ENCODE measurements at places on chromosomes 12 and 14.

GRCh38 chr12:97760601-97761000 is 298.0 kb downstream of the RMST start:
- no peak for DNase-seq

DNA sequence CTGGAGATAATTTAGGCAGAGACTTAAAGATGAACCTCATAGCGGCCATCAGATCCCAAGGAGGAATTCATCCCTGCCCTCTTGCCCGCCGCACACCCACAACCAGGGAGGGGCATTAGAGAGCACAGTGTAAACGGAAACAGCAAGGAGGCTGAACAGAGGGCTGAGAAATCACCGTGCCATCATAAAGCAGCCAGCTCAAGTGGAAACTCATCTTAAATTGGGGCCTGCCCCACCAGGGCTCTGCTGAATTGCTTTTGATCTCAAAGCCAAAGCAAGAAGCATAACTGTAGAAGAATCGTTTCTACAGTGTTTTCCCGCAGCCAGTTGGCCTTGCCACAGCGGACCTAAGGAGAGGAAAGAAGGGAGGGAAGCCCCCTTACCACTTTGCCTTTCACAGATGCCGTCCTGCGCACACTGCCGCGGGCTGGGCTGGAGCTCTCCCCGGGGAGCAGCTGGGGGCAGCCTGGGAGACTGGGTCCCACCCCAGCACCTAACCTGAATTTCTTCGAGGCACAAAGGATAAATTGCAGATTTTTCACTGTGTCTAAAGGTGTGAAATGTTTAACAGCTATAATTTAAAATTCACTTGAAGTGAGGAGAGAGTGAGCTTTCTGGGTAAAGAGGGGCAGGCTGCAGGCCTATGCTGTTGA is 51.8 kb upstream of the MMP17 start:
- no peak for DNase-seq

DNA sequence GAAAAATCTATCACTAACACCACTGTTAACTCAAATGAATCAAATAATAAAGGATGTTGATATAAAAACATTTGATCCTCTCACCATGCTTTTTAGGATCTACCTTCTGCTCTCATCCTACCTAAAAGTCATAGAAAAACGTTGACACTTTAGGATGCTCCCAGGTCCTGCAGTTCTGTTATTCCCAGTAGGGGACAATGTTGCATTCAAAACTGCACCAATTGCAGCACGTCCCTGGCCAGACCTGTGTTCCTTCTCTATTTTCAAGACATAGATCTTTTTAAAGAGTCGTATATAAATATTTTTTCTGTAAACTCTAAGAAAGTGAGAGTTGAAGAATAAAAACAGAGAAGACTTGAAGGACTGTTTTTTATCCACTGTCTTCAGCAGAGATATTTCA is 8.8 kb downstream of the AICDA start:
- no peak for DNase-seq

GRCh38 chr12:10197879-10198278 is 14.8 kb upstream of the GABARAPL1 start:
- DNase-seq: no peak

DNA sequence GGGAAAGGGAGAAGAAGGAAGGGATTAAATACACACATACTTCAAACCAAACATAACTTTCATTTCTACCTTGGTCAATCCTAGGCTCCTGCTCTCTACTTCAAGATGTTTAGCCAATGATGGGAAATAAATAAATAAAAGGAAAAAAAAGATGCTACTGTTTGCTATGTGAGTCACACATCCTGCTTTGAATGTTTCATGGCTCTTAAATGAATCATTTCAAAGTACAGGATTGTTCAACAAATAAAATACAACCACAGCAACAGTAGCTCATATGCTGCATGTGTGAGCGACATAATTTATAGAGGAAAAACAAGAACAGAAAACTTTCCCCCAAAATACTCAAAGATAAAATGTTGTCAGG is 54.3 kb upstream of the NPFF start:
- no peak for DNase-seq

- no peak for DNase-seq
These were observed 124.6 kb downstream of the PRKD1 start for GRCh38 chr14:29803045-29803444.

DNA sequence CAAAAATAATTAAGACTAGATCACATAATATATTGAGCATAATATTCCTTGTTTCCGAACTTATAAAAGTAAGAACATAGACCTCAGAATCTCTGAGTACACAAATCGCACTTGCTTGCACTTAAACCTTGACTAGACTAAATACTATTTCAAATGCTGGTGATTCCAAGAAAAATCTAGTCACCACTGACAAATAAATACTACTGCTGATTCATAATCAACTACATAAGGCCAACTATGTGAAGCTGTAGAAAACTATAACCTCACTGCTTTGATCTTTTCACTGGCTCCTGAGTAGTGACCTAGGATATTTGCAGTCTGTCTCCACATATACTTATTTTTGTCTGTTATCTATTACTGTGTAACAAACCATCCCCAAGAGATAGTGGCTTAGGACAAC is 245.4 kb downstream of the DIO2 start:
- no peak for DNase-seq

DNA sequence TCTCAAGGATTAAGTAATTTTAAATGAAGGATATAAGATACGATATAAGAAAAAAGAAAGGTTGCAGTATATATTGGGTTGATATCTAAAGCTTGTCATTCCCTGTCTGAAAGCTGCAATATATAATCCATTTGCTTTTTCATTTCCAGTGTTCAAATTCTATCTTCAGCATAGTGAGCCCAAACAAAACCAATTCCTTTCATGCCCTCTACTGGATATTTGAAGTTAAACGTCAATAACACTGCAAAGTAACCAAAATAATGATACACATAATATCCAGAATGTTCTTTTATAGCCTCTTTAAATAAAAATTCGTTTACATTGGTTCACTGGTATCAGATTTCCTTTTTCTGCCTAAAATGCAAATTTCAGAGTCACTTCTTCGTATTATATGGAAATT is 64.5 kb upstream of the DAAM1 start:
- DNase-seq: no peak

DNA sequence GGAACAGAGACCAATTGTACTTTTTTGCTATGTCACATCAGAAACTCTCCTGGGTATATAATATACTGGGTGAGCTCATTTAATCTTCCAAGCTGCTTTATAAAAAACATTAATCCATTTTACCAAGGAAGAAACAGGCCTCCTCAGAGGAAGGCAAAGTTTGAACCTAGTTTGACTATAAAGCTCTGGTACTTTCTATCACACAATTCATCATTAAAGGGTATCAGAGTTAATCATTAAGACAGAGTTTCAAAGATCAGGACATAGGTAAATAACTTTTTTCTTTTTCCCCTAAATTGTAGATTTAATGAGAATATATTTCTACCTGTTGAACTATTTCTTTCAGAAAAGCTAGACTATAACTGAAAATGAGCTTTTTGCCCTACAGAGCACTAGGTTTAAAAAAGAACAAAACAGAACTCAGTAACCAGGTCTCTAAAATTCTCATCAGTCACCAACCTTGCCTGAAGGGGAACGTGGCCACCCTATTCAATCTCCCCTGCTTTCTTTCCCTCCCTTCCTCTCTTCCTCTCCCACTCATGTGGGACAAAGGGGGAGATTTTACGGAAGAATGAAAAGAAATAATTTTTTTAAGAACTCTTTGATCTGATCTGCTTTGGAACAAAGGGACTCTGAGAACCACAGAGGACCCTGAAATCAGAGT is 18.6 kb downstream of the FBXO21 start:
- no peak for DNase-seq

GRCh38 chr12:111409780-111410430 is 4.2 kb downstream of the SH2B3 start:
- no peak for DNase-seq

GRCh38 chr12:128510511-128510910 is 243.5 kb downstream of the TMEM132C start:
- no peak for DNase-seq

- no peak for DNase-seq
These were observed 13.6 kb upstream of the PLEK2 start for GRCh38 chr14:67425608-67426007.

DNA sequence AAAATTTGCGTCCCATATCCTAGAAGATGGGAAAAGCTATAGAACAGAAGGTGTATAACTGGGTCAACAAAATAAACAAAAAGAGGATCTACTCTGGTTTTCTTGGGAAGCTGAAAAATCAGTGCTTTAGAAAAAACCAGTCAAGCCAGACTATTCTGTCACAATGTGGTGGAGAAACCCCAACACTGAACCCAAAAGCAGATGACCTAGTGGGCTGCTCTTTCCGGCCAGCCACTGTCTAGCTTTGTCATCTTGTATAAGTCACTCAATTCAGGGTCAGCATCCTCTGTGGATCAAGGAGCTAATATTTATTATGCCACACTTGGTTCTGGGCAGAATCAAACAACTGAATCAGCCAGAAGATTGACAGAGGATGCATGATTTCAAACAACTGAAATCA is 26.6 kb upstream of the TMCC3 start:
- no peak for DNase-seq

GRCh38 chr12:105001476-105001875 is 15.4 kb downstream of the NOPCHAP1 start:
- DNase-seq: no peak

GRCh38 chr12:24909667-24910066 is 39.2 kb downstream of the BCAT1 start:
- no peak for DNase-seq

GRCh38 chr14:32366256-32366879 is 37.3 kb downstream of the AKAP6 start:
- DNase-seq: no peak

DNA sequence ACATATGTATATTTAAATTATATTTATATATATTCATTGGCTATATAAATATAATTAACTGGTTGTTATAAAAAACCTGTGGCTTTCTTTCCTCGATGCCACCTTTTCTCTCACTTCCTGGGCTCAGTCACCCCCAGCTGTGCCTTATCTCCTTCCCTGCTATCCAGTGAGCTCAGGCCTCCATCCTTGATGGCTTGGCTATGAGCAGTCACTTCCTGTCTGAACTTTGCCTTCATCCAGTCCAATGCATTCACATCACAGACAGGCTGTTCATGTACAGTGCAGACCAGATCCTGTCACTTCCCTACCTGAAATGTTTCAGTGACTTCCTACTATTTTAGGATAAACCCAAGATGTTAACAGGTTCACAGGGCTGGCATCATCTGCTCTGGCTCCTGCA is 115.3 kb upstream of the PRB2 start:
- DNase-seq: no peak

Data from NCI-H1436 treated with DMSO at 0.1 percent for 48 hours (cell line).